ENCODE measurements at places on chromosomes 1 and 21.

- no peak overlapping the region for H3K27ac ChIP-seq
- DNase-seq = no peak
Observed at GRCh38 chr1:23727362-23727811, 15.9 kb upstream of the ELOA start.

- H3K4me3 ChIP-seq = no peak overlapping the region
- H3K27me3 ChIP-seq = no peaks in the 10 kb centered on the region
- H3K36me3 ChIP-seq = no peaks in the 10 kb centered on the region
- H3K27ac ChIP-seq = no peak overlapping the region
- no peaks in the 10 kb centered on the region for H3K4me1 ChIP-seq
Observed at GRCh38 chr1:110235834-110236682, 25.9 kb downstream of the KCNC4 start.

GRCh38 chr21:42754270-42754933 is 101.0 kb downstream of the PDE9A start:
- H3K4me3 ChIP-seq = no peak overlapping the region
- H3K36me3 ChIP-seq = no peaks in the 10 kb centered on the region
- no peaks in the 10 kb centered on the region for H3K4me1 ChIP-seq
- peaks cover 100% of the 10 kb centered on the region for H3K27me3 ChIP-seq
- no peak for DNase-seq

GRCh38 chr1:152757747-152758146 is at the start of gene KPRP:
Gene KPRP, plus strand, starts transcription at chr1:152758025. Its CDS starts 1,564 bp downstream, at chr1:152759589.
- H3K4me1 ChIP-seq = no peaks in the 10 kb centered on the region
- no peak for DNase-seq
- no peak within 1 kb of the TSS for H3K27ac ChIP-seq
- no peak within 1 kb of the TSS for H3K4me3 ChIP-seq

DNA sequence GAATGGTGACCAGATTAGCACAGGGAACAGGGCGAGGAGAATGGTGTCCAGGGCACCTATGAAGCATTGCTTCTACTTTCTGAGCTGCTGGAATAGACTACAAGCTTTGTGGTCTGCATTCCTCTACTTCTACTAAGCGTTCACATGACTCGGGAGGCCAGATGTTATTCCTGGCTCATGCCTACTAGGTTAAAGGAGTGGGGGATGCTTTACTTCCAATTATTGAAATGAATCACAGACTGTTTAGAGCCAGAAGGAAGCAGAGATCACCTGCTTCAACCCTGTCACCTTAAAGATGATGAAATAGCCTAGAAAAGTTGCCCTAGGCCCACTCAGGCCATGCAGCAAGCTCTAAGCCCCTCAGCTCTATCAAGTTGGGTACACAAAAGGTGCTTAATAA is 633.5 kb downstream of the KIF26B start:
- H3K27me3 ChIP-seq = no peaks in the 10 kb centered on the region
- no peak overlapping the region for H3K27ac ChIP-seq
- no peak overlapping the region for H3K4me3 ChIP-seq
- H3K4me1 ChIP-seq = no peaks in the 10 kb centered on the region
- no peaks in the 10 kb centered on the region for H3K36me3 ChIP-seq

DNA sequence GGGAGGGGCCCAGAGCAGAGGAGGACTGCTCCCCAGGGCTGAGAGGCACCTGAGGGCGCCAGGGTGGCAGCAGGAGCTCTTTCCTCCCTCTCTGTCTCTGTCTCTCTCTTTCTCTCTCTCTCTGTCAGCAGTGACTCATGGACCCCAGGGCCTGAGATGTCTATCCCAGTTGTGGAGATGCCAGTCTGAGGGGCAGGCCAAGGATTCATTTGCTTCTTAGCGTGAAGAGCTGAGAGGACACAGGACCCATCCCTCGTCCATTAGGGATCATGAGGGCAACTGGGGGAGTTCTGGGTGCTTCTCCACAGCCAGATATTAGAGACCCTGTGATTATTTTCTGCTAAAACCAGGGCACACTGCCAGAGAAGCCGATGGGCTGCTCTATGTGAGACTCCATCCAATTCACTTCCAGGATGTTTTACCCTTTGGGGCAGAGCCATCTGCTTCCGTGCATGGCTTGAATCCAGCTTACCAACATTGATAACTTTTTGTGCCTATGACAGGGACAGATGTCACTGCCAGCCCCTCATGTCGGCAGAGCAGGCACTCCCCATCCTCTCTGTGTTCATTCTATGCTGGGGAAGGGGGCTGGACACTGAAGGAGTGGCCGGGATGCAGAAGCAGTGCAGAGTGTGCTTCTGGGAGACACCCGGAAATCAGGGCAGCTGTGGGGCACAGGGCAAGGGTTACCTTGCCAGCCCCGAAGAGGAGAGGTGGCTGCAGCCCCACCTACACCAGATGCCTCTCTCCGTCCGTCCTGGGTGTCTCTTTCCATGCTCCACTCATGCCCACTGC is 4.1 kb upstream of the PCBP3 start:
- H3K27me3 ChIP-seq = no peaks in the 10 kb centered on the region
- peaks cover 20% of the 10 kb centered on the region for H3K4me1 ChIP-seq
- no peak for DNase-seq
- no peak overlapping the region for H3K4me3 ChIP-seq
- no peaks in the 10 kb centered on the region for H3K36me3 ChIP-seq

DNA sequence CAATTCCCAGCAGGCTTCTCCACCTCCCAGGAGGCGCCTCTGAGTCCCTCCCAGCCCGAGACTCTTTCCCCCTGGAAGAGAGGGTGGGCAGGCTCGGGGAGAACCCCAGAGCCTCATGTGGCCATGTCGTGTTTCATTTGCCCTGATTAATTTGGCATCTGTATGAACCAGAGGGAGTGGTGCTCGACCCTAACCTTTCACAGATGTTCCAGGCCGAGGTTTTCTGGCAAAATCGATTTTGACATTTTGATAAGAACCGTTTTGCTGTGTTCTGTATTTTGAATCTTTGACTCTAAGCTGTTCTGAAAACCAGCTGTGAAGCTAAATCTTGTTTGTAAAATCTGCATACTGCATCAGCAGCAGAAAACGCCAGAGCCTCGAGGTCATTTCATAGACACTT is 367.4 kb downstream of the CAMTA1 start:
- H3K27ac ChIP-seq = no peak overlapping the region
- no peaks in the 10 kb centered on the region for H3K4me1 ChIP-seq
- no peaks in the 10 kb centered on the region for H3K36me3 ChIP-seq
- DNase-seq = no peak
- peaks cover 69% of the 10 kb centered on the region for H3K27me3 ChIP-seq

GRCh38 chr1:153537376-153537730 is 1.6 kb upstream of the S100A6 start:
- H3K4me3 ChIP-seq = no peak overlapping the region
- H3K36me3 ChIP-seq = no peaks in the 10 kb centered on the region
- no peak for DNase-seq
- H3K27me3 ChIP-seq = no peaks in the 10 kb centered on the region

DNA sequence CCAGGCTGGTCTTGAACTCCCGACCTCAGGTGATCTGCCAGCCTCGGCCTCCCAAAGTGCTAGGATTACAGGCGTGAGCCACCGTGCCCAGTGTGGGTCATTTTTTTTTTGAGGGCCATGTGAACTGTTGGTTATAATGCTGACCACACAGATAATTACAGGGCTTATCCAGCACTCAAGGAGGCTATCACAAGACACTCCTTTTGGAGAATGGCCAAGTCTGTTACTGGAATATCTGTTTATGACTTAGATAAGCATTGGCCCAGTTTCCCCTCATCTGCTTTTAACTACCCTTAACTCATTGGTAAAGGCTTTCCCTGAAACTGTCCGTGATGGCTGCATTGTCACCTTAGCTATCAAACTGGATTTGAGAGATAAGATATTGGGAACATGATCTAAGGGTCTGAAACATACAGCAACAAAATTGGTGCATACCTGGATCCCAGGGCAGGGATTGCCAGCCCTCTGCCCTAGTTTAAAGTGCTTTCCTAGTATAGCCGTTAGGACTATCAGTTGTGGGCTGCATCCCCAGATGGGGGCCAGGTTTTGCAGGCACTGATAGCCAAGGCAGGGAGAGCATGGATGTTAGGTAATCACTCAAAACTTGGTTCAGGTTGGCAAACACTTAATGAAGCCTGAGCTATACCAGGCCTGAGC is 15.6 kb downstream of the SZT2 start:
- H3K27ac ChIP-seq = no peak overlapping the region
- H3K36me3 ChIP-seq = no peaks in the 10 kb centered on the region
- H3K27me3 ChIP-seq = no peaks in the 10 kb centered on the region

DNA sequence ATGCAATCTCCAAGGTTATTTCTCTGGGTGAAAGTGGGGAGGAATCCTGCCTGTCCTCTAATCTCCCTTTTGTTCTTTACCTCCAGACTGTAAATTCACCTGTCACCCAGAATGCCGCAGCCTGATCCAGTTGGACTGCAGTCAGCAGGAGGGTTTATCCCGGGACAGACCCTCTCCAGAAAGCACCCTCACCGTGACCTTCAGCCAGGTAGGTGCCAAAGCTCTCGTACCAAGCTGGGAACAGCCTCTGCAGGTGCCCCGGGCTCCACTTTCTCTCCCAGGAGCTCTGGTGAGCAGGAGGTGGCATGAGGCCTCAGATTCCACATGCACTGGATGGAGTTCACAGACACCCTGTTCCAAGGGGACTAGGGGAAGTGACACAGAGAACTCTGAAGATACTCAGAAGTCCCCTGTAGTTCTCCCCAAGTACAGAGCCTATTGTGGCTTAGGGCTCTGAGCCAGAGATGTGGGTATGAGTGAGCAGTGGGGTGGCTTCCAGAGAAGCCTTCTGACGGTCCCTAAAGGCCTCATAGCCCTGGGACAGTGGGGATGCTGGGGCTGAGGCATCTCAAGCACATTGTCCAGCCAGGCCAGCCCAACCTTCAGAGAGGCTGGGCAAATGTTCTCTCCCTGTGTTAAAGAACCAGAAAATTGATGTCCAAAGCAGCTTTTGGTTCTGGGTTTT is 30.9 kb downstream of the RASSF5 start:
- no peak overlapping the region for H3K4me3 ChIP-seq
- H3K27me3 ChIP-seq = no peaks in the 10 kb centered on the region
- H3K27ac ChIP-seq = no peak overlapping the region

DNA sequence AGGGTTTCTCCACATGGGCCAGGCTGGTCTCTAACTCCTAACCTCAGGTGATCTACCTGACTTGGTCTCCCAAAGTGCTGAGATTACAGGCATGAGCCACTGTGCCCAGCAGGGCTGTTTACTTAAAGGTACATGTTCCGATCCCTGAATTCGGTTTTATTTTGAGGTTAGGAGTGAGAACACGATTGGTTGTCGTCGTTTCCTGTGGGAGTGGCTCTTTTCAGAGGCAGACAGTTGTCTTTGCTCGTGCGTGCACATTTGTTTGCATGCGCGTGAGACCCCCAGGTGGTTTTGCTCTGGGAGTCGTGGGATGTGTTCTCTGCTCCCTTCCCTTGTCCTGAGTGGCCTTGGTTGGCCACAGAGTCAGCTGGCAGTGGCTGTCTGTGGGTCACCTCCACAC is 60.2 kb downstream of the SKI start:
- H3K36me3 ChIP-seq = no peaks in the 10 kb centered on the region
- no peak overlapping the region for H3K27ac ChIP-seq
- no peaks in the 10 kb centered on the region for H3K27me3 ChIP-seq
- H3K4me3 ChIP-seq = no peak overlapping the region

DNA sequence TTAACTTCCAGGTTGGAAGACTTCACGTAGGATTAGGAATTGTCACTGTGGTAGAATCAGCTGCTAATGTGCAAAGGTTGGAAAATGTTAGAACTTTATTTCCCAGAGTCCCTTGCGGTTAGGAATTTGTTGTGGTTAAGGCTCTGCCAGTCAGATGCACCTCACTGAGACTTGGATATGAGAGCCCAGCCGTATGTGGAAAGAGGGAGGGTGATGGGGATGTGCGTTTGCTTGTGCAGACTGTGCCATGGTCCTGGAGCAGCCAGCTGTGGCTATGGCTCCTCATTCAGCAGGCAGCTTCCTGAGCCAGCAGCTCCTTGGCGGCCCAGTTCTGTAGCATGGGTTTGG is 12.5 kb downstream of the S100A10 start:
- H3K27me3 ChIP-seq = no peaks in the 10 kb centered on the region
- no peak overlapping the region for H3K4me3 ChIP-seq
- H3K27ac ChIP-seq = no peak overlapping the region
- no peaks in the 10 kb centered on the region for H3K36me3 ChIP-seq
- peaks cover 26% of the 10 kb centered on the region for H3K4me1 ChIP-seq
- no peak for DNase-seq

GRCh38 chr1:220056374-220056773 is 10.1 kb upstream of the EPRS1 start:
- no peak overlapping the region for H3K4me3 ChIP-seq
- no peak overlapping the region for H3K27ac ChIP-seq
- no peak for DNase-seq
- H3K27me3 ChIP-seq = no peaks in the 10 kb centered on the region
- 0 out of 2 replicates have a peak, but pooled peaks cover 4% of the 10 kb centered on the region for H3K36me3 ChIP-seq

DNA sequence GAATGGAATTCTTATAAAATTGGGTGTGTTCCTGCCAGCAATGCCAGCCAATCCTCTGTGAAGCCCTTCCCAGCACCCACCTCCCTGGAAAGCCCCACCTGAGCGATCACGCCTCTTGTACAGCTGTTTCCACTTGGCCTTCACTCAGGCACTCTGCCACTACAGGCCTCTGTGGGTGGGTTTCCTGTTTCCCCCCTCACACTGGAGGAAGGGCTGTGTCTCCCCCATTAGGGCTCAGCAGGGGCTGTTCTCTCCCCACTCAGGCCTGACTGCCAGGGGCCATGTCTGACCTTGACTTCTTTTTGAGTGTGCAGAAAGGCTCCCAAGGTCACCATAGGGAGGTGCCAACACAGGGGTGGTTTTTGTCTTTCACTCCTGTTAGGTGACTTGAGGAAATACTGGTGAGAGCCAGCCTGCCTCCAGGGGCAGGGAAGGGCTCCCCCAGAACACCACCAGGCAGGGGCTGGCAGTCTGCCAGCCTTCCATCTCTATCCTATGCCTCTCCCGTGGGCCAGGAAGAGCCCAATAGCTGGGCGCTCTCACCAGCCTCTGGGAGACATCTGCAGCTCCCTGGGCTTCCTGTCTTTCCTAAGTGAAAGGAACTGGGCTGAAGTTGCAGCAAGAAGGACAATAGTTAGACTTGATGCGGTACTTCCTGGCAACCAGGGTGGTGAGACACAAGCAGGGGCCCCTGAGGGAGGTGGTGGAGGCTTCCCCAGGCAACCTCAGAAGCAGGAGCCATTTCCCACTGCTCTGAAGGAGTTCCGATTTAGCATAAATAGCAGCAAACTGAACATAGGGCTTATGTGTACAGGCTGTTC is 49.1 kb downstream of the ELK4 start:
- H3K4me3 ChIP-seq = no peak overlapping the region
- no peak overlapping the region for H3K27ac ChIP-seq
- peaks cover 43% of the 10 kb centered on the region for H3K27me3 ChIP-seq

DNA sequence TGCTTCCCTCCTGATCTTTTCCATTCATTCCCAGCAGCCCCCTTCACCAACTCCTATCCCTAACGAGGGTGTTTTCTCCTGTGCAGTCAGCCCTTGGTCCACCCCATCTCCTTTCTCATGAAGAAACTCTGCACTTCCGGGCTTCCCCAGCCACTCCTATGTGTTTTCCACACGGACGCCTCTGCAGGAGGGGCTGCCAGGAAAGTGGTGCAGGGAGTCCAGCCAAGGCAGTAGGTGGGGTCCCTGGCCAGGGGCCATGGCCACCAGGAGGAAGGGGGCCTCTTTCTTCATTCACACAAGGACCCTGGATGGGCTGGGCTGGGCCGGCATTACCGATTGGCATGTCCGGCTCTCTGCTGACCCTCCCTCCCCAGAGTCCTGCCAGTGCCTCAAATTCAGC is 72.8 kb upstream of the EFHD2 start:
- no peak overlapping the region for H3K27ac ChIP-seq
- H3K36me3 ChIP-seq = no peaks in the 10 kb centered on the region
- 0 out of 2 replicates have a peak, but pooled peaks cover 4% of the 10 kb centered on the region for H3K27me3 ChIP-seq
- no peak for DNase-seq

- H3K27me3 ChIP-seq = no peaks in the 10 kb centered on the region
- DNase-seq = no peak
- no peak overlapping the region for H3K27ac ChIP-seq
- no peak overlapping the region for H3K4me3 ChIP-seq
- H3K4me1 ChIP-seq = no peaks in the 10 kb centered on the region
Observed at GRCh38 chr21:26093122-26093521, 77.4 kb downstream of the APP start.

Measured in MM.1S (cell line).